ENCODE measurements at places on chromosomes 3 and 15.

- DNase-seq: no peak
These were observed 3.5 kb downstream of the CHD2 start for GRCh38 chr15:92903631-92903965.

DNA sequence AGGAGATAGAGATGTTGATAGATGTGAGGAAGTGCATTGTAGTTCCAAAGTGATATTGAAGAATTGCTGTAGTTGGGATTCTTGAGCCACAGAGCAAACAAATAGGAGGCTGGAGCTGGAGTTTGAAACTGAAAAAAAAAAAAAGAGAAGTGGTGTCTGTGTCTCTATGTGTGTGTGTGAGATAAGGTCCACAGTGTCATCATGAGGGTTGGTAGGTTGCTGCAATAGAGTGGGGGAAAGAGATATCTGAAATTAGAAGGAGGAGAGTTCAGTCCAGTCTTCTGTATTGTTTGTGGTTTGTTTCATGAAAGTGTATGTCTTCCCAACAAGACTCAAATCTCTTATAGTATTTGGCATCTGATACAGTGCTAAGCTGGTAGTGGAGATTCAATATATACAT lies 37.3 kb upstream of the CACNA1D start:
- no peak for DNase-seq

DNA sequence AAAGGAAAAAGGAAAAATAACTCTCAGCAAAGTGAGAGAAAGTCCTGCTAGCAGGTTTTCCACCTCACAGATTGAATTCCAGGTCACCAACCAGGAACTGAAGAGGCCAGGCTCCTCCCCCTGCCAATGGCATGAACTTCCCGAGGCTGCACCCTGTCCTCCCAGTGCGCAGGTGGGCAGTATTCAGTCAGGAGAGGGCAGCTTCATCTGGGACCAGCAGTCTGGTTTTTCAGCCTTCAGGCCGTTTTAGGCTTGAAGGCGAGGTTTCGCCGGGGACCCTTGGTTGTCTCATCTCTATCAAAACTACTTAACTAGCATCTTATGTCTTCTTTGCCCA lies 41.2 kb downstream of the TRAT1 start:
- no peak for DNase-seq

DNA sequence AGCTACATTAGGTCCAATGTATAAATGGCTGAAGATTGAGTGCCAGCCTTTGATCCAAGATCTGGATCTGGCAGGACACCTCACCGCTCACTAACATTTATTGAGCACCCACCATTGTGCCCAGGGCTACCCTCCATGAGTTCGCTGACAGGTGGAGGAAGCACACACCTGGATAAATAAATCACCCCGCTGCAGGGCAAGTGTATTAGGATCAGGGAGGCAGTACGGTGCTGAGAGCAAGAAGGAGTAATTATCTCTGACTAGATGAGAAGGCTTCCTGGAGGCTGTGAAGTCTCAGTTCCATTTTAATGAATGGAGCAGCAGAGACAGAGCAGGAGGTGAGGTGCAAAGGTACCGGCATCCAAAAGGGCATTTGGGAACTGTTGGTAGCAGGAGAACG lies 104.1 kb downstream of the LIPC start:
- no peak for DNase-seq
